ENCODE measurements at places on chromosomes 11 and 22.
A peak's percentile ranks its signal among the peaks of the same experiment; 100 is the strongest.

DNA sequence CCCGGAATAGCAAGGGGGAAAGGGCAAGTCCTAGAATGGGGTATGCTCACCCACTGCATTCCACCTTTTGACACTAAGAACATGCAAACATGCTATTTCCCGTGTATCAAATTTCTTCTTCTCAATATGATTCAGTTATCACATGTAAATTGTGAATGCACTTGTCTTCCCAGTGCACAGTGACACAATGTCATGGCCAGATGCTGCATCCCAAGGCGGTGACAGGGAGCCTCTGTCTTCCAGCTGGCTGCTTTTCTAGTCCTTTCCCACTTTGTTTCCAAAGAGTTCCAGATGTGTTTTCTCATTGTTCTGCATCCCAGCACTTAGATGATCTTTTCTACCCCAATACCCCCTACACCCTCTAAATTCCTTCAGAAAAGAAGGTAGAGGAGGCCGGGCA, 12.4 kb downstream of the SLC25A18 start:
- no peak overlapping the region for H3K27ac ChIP-seq
- peaks cover 7% of the 10 kb centered on the region for H3K36me3 ChIP-seq
- H3K4me1 ChIP-seq: peaks cover 71% of the 10 kb centered on the region
- H3K4me3 ChIP-seq: no peak overlapping the region

DNA sequence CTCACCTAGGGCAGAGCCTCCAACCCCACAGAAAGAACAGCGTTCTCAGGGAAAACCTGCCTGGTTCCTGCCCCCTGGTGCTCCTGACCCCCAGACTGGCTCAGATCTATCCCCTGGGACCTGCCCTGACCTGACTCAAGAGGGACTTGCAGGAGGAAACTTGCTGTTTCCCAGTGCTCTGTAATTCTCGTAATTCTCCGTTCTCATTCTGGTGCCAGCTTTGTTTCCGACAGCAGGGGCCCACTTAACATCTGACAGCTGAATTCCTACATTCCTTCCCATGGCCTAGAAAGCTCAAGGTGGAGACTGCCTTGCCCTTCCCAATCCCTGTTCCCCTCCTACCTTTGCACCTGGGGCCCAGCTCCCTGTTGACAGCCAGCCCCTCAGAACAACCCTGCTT, 12.5 kb upstream of the CSF2RB start:
- DNase-seq: no peak
- no peak overlapping the region for H3K27ac ChIP-seq
- peaks cover 2% of the 10 kb centered on the region for H3K27me3 ChIP-seq
- no peak overlapping the region for H3K4me3 ChIP-seq
- H3K36me3 ChIP-seq: no peaks in the 10 kb centered on the region

- no peak overlapping the region for H3K27ac ChIP-seq
- H3K27me3 ChIP-seq: no peaks in the 10 kb centered on the region
- H3K4me3 ChIP-seq: peak overlapping the region; percentile 26
- no peaks in the 10 kb centered on the region for H3K36me3 ChIP-seq
Observed at GRCh38 chr11:83725728-83726127, 439.6 kb upstream of the CCDC90B start.

DNA sequence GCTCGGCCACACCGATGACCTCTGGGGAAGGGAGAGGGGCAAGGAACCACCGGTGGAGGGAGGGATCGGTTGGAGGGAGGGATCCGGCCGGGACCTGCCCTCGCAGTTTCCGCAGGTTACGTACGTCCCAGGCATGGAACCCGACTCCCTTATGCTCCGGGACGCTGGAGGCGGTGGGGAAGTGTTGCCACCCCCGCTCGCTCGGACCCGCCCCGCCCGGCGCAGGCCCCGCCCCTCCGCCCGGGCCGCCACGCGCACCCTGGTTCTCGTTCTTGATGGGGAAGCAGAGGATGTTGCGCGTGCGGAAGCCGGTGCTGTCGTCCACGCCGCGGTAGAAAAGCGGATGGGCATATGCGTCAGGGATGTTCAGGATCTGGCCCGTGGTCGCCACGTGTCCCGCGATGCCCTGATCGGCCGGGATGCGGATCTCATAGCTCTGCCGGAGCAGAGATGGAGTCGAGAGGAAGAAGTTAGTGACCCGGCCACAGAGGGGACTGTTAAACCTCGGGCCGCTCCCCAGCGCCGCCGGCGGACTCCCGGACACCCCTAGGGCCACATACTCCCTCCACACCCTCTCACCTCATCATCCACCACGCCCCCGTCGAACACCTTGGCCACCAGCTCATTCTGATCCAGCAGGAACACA, 89.8 kb downstream of the PDE2A start:
- no peak overlapping the region for H3K27ac ChIP-seq
- no peaks in the 10 kb centered on the region for H3K36me3 ChIP-seq
- no peak overlapping the region for H3K4me3 ChIP-seq
- no peak for DNase-seq

DNA sequence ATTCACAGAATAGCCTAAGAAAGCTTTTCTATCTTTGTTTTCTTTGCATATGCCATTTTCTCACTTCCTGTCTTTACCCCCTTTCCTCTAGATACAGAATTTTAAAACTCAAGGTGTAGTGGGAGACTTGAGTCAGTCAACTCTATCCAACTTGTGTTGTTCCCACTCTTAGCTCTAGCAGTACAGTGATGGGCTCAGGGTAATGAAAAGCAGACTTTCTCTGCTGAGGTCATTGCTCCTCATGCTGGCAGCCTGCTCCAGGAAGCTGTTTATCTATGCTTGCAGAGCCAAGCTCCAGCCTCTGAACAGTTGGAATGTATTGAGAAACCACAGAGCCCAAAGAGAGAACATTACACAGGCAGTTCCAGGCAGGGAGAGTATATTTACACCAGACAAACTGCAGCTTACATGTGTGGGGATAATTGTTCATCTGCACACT, 68.1 kb downstream of the CSTPP1 start:
- peak overlapping the region; percentile 2 for H3K27ac ChIP-seq
- H3K4me1 ChIP-seq: no peaks in the 10 kb centered on the region
- DNase-seq: peak; percentile 52
- no peaks in the 10 kb centered on the region for H3K36me3 ChIP-seq
- no peak overlapping the region for H3K4me3 ChIP-seq
